ENCODE measurements at places on chromosomes 2 and 18. TPM values are rescaled to one million over a fixed set of nuclear protein-coding genes. Genes with fewer than 3 reads are reported as not detected.
A peak's percentile ranks its signal among the peaks of the same experiment; 100 is the strongest.

- DNase-seq: peak; percentile 14
These were observed 1.7 kb downstream of the ROCK2 start for GRCh38 chr2:11342551-11343367.

- no peak overlapping the region for H3K4me3 ChIP-seq
- no peak overlapping the region for H3K27ac ChIP-seq
- no peaks in the 10 kb centered on the region for H3K36me3 ChIP-seq
- no peaks in the 10 kb centered on the region for H3K27me3 ChIP-seq
These were observed 56.3 kb downstream of the SLC16A14 start for GRCh38 chr2:230012267-230012884.

GRCh38 chr2:129458436-129458835, 521.0 kb upstream of the RAB6C start:
- no peak overlapping the region for H3K4me3 ChIP-seq
- no peaks in the 10 kb centered on the region for H3K27me3 ChIP-seq
- DNase-seq: no peak
- H3K27ac ChIP-seq: no peak overlapping the region
- H3K36me3 ChIP-seq: no peaks in the 10 kb centered on the region

- peaks cover 19% of the 10 kb centered on the region for H3K36me3 ChIP-seq
- no peak for DNase-seq
- H3K27ac ChIP-seq: no peak overlapping the region
These were observed 27.3 kb downstream of the PREPL start for GRCh38 chr2:44333994-44334393.

- no peaks in the 10 kb centered on the region for H3K27me3 ChIP-seq
- H3K27ac ChIP-seq: no peak overlapping the region
- no peak for DNase-seq
- no peak overlapping the region for H3K4me3 ChIP-seq
These were observed 401.6 kb upstream of the TNP1 start for GRCh38 chr2:217261452-217261851.

Gene DTNA
- total RNA-seq: 152 TPM

Gene ALPP
- total RNA-seq: not detected

Gene UGT1A9
- not detected for total RNA-seq

Gene CABYR
- 3.7 TPM for total RNA-seq

Gene REG1B
- total RNA-seq: not detected
